ENCODE measurements at places on chromosomes 4 and X.
A peak's percentile ranks its signal among the peaks of the same experiment; 100 is the strongest.

DNA sequence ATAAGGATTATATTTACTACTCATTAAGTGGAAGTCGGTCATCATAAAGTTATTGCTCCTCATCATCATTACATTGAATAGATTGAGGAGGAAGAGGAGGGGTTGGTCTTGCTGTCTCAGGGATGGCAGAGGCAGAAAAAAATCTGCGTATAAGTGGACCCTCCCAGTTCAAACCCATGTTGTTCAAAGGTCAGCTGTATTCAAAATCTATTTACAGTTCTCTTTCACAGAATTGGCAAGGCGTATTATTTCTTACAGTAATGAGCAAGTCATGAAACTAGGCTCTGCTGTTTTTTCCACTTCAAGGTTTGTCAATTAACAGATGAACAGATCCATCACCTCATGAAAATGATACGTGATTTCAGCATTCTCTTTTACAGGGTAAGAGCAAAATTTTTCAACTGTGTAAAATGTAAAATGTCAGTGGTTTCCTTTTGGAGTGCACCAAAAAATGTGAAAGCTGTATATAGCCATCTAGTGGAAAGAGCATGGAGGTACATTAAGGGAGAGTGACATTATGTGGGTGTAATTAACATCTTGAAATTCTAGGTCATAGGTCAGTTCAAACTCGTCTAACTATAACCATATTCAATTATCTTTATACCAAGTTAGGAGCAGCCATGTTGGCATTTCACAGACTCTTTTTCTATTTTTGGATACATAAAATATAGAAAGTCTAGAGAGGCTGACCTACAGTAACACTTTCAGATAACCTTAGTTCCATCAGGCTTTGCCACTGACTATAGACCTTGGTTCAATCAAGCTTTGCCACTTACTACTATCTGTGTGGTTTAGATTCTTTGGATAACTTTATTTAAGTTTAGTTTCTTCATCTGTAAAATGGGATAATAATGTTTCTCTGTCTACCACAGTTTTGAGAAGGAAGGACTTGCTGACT, 30.1 kb downstream of the NEIL3 start:
- no peak for DNase-seq

DNA sequence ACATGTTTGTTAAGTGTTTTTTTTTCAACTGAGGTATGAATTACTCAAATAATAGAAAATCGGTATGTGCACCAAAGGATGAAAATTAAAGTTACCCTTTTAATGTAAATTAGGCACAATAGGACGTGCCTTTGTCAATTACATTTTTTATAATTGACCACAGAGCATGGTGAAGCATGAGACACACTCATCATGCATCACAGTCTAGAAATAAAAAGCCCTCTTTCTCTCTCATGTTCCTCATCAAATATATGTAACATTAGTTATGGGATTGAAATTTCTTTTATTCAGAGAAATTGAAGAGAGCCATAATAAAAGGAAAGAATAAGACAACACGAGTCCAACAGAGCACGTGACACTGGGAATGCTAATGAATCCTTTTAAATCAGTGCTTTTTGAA, 3.5 kb downstream of the GNRHR start:
- DNase-seq = no peak

GRCh38 chrX:123169247-123169901, 14.7 kb upstream of the GRIA3 start:
- no peak for DNase-seq

GRCh38 chr4:23717528-23718248, 172.2 kb downstream of the PPARGC1A start:
- peak; percentile 30 for DNase-seq

All from SW 1271 (cell line).